Stimulated activated CD4-positive, alpha-beta T cell treated with anti-CD3 and anti-CD28 coated beads, Interleukin-1b, Interleukin-23, amount 100 ng/mL, for 48 hours (primary cell): ENCODE measurements at places on chromosomes 2 and 18.

DNA sequence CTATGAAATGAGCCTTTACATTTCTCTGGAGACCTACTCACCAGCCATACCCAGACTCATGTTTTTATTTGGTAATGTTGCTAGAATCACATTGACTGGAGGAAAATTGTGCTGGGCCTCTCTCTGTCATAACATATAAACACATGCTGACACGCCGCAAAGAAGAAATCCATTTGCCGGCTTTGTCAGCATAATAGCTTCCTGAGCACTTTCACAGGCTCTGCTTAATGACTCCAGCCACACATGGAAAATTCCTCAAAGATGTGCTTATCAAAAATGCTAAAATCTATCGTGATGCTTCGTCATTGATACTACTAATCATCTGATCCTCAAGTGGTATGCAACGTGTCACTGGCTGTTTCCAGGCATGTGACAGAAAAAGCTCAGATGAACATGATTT, 63.1 kb downstream of the RND3 start:
- no peak for DNase-seq

DNA sequence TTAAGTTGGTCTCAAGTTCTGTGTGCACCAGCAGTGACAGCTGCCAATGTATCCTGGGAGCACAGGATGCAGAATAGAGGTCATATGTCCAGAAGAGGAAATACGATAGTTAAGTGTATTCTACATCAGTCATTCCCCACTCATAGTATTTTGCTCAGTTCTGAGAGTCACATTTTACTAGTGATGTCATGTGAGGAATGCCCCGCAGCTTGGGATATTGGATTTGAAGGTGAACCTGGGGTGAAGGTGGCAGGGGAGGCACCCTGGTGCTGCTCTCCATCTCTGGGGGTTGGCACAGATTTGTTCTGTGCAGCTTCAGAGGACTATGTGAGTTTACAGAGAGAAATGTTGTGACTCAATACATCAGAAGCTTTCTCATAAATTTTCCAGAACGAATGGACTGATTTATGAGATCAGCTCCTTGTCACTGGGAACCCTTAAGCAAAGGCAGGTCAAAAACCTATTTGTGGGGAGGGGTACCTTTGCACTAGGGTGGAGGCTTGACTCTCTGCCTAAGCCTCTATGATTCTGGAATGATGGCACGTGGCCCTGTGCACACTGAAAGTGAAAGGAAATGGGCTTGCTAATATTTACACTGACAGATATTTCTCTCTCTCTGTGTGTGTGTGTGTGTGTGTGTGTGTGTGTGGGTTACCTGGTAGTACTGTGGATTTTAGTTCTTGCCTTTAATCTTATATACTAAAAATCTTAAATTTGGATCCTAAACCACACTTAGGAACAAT, 95.9 kb downstream of the NEB start:
- DNase-seq = no peak

GRCh38 chr2:175398848-175399247, 217.3 kb upstream of the ATP5MC3 start:
- no peak for DNase-seq

DNA sequence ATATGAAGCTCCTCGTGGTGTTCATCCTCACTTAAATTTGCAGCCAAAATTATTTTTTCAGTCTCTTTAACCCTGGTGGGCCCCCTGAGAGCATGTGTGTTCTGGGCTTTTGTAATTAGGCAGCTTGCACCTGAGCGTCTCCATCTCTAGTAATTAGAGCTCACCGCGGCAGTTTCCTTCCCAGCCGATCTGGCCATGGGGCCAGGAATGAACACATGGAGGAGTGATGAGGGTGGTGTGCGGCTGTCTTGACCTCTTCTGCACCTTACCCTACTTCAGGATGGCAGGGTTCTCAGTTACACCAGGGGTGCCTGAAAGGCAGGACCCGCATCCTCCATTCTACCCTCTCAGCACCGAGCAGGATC, 98.5 kb downstream of the AFF3 start:
- DNase-seq = no peak

GRCh38 chr2:73033142-73033765, 38.3 kb downstream of the SFXN5 start:
- no peak for DNase-seq
